ENCODE measurements at places on chromosomes 1 and 21.

DNA sequence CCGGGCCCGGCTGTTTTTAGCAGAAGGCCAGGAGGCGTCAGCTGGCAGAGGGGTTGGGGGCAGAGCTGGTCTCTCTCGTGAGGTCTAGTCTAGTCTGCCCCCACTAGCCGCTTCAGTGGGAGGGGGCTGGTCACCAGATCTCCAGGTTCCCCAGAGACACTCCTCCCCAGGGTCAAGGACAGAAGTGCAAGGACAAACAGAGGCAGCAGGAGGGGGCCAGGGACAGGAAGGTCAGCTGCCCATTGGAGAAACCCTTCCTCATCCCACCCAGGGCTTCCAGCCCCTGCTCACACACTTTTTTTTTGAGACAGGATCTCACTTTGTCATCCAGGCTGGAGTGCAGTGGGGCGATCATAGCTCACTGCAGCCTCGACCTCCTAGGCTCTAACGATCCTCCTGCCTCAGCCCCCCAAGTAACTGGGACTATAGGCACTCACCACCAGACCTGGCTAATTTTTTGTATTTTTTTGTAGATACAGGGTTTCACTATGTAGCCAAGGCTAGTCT is 10.0 kb downstream of the FAM229A start:
- DNase-seq, result no peak

DNA sequence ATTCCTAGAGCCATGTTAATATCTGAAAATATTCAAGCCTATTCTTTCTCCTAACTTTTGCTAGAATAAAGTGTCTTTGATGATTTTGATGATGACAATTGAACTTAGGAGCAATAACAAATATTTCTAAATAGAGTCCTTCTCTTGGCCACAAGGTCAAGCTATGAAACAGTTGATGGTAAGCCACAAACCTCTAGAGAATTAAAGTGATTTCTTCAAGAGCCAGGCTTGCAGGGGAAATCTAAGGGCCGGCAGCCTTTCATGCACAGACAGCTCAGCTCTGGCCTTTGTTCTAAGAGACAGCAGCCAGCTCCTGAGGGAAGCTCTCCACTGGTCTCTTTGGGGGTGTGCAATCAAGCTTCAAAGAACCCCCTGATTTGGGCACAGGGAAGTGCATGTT is 59.0 kb downstream of the SUSD4 start:
- no peak for DNase-seq

DNA sequence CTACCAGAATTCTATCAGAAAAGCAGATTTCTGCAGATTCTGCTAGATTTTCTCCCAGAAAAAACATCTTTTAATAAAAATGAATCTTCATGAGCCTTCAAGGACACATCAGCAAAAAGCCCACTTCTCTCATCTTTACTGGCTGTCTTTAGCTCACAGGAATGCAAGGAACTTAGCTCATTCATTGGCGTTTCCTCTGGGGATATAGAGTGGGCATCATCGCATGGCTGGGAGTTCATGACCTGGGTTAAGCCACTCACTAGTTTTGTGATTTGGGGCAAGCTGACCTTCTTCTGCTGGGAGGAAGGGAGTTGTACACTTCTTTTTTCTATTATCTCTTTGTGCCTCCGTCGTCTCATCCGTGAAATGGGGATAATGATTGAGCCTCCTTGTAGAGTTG is 149.7 kb downstream of the KAZN start:
- no peak for DNase-seq

- DNase-seq, result peak; percentile 54
Observed at GRCh38 chr1:7046314-7046713, 261.1 kb downstream of the CAMTA1 start.

- no peak for DNase-seq
Observed at GRCh38 chr21:39155578-39155977, 27.7 kb downstream of the PSMG1 start.

- no peak for DNase-seq
Observed at GRCh38 chr1:84774669-84775534, 84.6 kb upstream of the SSX2IP start.

- DNase-seq, result no peak
Observed at GRCh38 chr1:245319094-245319493, 164.3 kb downstream of the KIF26B start.

DNA sequence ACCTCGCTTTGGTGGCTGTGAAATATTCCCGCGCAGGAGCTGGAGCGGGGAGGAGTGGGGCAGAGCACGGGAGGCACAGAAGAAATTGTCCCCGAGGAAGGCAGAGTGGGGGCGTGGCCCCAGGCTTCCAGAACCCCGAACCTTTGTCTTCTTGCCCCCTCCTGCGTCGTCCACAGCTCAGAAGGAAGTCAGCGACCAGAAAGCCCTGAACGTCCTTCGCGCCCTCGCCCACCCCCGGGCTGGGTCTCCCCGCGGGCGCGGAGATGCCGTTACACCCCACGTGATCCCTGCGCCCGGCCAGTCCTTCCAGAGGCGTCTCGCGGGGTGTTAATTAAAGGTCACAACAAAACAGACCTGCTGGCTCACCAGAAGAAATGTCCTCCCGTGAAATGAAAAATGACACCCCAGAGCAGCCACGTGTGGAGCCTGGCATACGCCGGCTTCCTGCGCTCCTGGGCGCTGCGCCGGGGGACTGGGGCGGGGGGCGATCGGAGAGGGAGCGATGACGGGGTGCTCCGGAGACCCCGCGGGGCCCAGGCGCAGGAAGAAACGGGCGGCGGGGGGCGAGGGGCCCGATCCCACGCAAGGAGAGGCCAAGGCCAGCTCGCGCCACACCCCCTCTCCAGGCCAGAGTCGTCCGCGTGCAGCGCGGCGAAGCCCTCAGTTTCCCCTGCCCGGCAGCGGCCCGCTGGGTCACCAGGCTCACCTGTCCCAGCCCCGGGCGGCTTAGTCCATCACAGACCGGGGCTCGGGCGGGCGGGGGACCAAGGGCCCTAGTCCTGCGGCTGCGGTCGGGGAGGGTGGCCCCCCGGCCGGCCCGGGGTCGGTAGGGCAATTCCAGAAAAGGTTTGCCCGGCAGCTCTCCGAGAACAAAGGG is 995 bp upstream of the KIF26B start:
- DNase-seq, result no peak

GRCh38 chr1:241413974-241414373 is 57.0 kb upstream of the RGS7 start:
- DNase-seq, result no peak

DNA sequence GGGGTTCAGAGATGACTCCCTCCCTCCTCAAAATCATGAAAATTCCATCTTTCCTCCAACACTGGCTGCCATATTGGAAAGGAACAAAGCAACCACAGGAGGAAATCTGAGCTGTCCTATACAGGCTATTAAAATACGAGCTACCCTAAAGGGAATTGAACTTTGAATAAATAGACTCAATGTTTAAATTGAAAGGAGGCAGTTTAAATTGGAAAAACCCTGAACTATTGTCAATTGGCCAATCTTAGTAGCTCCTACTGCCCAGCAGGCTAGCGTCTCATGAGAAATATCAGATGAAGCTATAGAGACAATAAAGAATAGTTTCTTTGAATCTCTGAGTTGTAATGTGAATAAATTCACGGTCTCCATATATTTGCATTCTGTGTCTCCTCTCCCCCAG is 85.4 kb upstream of the KCNE2 start:
- DNase-seq, result no peak

DNA sequence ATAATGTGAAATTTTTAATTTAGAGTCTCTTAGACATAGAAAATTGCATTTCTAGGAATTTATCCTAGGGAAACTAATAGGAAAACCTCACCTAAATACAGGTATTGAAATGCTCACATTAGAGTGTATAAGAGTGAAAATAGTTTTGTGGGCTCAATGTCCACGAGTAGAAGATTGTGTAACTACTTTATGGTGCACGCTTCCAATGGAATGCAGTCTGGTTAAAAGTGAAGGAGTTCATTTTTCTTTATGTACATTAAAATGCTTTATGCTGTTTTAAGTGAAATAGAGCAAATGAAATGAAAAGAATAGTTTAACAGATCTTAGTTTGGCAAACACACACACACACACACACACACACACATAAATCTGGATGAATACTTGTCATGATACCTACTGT is 278.2 kb downstream of the USP25 start:
- DNase-seq, result no peak

GRCh38 chr1:117364240-117364639 is 3.0 kb upstream of the MAN1A2 start:
- no peak for DNase-seq

- peak; percentile 5 for DNase-seq
Observed at GRCh38 chr1:13725714-13726175, 25.8 kb downstream of the PRDM2 start.

DNA sequence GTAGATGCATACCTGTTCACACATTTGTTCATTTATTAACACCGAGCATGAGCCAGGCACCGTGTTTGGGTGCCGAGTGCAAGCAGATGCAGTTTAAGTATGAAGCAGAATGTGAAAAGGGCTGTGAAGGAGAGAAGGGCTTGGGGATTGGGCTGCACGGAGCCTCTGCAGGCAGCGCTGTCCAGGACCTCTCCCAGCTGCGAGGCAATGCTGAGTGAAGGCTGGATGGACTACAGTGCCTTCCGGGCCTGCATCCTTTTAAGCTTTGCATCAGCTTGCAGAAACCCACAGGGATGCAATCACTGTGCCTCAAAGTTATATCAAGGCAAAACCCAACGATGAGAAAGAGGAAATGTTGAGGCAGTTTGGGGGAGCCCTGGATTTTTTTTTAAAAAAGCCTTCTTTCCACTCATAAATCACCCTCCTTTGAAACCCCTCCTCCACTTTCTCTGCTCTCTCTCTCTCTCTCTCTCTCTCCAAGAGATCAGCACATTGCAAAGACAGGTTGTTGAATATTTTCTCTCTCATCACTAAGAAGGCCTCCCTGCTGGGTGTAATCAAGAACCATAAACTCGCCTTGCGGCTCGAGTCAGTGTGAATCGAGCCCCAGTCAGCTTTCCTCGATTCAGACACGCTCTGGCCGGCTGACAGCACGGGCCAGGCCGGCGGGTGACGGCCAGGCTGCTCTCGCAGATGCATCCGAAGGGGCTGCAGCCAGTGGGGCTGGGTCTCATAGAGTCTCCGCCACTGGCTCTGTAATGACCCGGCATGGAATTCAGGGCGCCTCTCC is 89.2 kb upstream of the POU3F1 start:
- no peak for DNase-seq

GRCh38 chr1:33852711-33853110 is 11.2 kb upstream of the HMGB4 start:
- no peak for DNase-seq

DNA sequence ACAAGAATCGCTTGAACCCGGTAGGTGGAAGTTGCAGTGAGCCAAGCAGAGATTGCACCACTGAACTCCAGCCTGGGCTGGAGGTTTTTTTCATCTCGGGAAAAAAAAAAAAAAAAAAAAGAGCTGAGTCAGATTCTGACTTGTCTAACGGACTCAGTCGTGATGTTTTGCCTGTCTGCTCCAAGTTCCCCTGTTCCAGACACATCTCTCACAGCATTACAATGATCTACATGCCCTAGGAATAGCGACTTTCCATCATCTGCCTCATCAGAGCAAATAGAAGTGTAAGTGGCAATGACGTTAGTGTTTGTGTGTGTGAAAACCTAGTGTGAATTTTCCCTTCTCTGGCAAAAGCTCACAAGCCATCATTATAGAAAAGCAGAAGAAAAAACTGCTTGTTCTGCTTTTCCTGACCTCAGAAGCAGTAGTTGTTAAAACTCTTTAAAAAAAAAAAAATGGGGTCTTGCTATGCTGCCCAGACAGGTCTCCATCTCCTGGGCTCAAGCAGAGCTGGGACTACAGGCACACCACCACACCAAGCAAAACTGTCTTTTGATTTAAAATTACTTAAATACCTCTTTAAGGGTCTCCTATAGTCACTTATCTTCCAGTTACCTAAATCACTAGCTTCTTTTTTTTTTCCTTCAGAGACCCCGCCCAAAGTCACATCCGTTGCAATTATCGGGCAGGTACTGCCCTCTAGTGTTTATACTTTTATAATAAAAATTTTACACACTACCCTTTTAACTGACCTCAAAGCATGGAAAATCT is 37.3 kb downstream of the PLEKHO1 start:
- peak; percentile 41 for DNase-seq

DNA sequence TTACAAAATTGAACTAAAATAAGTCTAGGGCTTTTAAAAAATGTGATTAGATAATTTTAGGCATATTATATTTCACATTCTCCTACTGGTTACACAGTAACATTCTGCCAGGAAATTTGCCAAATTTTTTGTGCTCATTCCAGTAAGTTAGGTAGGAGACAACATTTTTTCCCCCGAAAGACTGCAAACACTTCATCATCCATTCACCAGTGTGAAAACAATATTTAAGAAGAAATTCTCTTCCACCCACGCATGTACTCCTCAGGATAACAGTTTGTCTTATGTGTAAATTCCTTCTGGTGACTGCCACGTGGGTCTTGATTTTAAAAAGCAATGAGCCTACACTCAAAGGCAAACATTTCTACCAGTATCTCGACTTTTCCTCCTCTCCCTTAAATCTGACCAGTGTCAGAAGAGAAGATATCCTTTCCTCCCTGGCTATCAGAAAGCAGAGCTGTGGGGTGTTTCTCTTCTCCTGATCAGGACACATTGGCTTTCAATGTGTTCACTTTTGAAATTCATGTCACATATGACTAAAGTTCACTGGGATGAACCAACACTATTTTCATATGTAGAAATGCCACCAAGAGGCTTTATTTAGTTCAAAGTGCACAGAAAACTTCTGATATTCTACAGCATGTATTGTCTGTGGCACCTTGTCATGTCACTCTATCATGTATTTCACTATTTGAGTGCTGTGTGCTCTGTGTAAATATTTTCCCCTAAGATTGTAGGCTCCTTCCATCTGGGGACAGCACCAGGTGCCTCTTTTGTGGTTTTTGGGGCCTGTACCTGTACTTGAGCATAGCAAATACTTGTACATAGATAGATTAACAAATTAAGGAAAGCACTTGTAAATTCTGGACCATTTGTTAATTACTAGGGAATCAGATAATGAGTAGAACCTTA is 38.6 kb downstream of the LHX9 start:
- peak; percentile 16 for DNase-seq

DNA sequence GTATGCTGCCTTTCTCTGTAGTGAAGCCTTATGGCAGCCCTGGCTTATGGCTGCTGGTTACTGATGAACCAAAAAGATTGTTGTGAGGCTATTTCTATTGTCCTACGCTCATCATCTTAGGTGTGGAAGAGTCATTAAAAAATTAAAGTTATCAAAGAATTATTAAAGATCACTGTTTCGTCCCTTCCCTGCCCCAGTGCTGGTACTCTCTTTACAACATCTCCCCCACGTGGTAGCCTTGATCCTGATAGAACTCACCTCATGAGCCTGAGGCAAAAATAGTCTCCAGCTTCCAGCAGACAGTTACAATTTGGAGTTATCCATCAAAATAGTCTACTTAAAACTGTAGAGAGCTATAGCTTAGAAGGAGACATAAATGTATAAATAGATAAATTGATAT is 201.5 kb downstream of the S1PR1 start:
- DNase-seq, result no peak

GRCh38 chr1:1216770-1217620 is 3.0 kb upstream of the TNFRSF4 start:
- DNase-seq, result no peak

Data from HFFc6 (cell line).